GM13977 (cell line): ENCODE measurements at places on chromosomes 13 and 19.

DNA sequence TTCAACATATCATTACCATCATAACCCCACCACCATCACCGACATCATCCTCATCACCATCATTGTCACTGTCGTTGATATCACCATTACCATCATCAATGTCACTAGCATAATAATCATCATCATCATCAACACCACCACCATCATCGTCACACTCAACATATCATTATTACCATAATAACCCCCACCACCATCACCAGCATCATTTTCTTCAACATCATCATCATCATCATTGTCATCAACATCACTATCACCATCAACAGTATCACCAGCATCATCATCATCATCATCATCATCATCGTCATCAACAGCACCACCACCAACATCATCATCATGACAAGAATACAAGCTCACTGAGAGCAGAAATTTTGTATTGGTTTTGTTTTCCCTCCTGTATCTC lies 83.8 kb downstream of the MBD3L1 start:
- DNase-seq, result no peak

- DNase-seq, result no peak
Measured at GRCh38 chr19:36049080-36049698, 4.9 kb downstream of the THAP8 start.

- DNase-seq, result no peak
Measured at GRCh38 chr19:15479391-15480345, at the start of gene PGLYRP2. Gene PGLYRP2, minus strand, starts transcription at chr19:15479501. Its CDS starts 130 bp downstream, at chr19:15479371.

DNA sequence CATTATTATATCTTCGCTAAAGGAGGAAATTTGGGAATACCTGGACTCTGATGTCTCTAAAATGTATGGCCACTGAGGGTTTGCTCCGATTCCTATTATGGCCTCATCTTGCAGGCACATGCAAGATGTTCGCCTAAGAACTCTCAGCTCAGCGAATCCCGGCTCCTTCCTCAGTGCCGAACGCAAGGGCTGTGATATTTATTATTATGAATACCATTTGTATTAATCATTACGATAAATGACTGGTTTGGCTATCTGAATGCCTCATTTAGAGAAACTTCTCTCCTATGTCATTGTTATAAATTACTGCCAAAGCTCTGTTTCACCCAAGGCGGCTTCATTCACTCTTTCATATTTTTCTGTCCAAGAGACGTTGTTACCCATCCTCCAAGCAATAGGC lies 369.7 kb upstream of the TSHZ3 start:
- no peak for DNase-seq

- no peak for DNase-seq
Measured at GRCh38 chr13:28611654-28612131, 47.2 kb upstream of the POMP start.

- no peak for DNase-seq
Measured at GRCh38 chr19:55677572-55678028, 2.6 kb downstream of the EPN1 start.

DNA sequence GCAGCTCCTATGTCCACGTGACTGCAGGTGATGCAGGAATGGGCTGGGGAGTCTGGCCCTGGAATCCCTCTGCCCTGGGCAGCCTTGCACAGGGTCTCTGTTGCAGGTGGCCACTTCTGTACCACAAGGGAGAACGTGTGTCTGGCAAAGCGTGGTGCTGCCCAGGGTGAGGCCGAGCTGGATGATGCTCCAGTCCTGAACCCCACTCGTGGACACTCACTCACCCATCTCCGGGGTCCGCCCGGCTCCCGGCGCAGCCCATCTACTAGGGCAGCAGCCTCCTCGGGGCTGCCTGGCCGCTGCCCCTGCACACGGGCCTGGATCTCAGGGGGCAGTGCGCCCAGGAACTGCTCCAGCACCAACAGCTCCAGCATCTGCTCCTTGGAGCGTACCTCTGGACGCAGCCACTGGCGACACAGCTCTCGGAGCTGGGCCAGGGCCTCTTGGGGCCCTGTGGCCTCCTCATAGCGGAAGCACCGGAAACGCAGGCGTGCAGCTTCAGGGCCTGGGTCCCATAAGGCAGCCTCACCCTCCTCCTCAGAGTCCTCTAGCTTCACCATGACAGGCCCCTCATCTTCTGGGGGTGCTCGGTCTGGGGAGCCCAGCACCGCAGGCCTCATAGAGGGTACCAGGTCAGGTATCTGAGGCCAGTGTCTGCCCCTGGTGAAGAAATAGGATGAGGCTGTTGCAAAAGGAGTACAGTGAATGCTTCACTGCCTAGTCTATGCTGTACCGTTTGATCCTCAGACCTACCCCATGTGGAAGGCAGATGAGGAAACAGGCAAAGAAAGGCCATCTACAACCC lies 2.2 kb downstream of the MZF1 start:
- no peak for DNase-seq

DNA sequence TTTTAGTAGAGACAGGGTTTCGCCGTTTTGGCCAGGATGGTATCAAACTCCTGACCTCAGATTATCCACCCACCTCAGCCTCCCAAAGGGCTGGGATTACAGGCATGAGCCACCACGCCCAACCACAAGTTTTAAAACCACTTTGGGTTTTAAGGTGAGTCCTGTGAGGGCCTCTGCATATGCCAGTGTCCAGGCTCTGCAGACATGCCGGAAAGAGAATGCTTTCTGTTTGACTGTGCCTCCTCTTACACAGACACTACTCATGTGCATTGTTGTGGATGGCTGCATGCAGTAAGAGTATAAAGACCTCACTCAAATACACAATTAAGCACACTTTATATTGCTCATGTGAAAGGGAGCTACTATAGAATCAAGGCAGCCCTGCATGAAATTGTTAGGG lies 20.8 kb upstream of the SLC25A30 start:
- no peak for DNase-seq

GRCh38 chr19:23116802-23117571 lies at the start of gene ZNF730:
Gene ZNF730, plus strand, starts transcription at chr19:23117025. Its CDS starts 149 bp downstream, at chr19:23117174.
- peak; percentile 83 for DNase-seq

DNA sequence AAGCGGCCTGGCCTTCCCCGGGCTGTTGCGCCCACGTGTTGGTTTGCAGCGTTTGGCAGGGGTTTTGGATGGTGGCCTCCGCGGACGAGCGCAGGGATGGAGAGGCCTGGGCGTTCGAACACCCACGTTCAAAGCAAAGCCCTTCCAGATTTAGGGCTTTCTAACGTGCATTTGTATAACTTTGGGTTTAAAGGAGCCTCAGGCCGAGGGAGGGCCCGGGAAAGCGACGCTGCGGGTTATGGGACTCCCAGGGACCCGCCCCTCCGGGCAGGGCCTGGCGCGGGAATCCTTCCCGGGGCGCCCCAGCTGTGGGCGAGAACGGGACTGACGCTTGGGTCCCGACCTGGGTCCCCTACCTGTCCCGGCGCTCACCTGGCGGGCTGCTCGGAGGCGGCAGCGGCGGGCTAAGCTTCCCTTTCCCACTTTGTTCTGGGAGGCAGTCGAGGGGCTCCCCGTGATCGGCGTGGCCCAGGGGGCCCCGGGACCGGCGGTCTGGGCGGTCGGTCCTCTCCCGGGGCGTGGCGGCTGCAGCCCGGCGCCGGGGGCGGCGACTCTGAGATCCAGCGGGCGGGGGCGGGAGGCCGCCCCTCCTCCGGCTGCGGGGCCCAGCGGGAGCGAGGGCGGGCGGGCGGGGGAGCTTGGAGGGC lies at the start of gene FBXO17:
Gene FBXO17 (minus strand): TSS at position 529 of the 647 bp plus-strand sequence. CDS start 25,423 bp downstream, outside the sequence.
- peak; percentile 38 for DNase-seq

- DNase-seq, result no peak
Measured at GRCh38 chr19:13790354-13790753, 4.9 kb upstream of the ZSWIM4 start.

GRCh38 chr13:31424130-31424729 lies 224.5 kb downstream of the B3GLCT start:
- peak; percentile 58 for DNase-seq

- no peak for DNase-seq
Measured at GRCh38 chr13:66137384-66137783, 1092.8 kb downstream of the PCDH9 start.

- no peak for DNase-seq
Measured at GRCh38 chr13:33775339-33776108, 42.4 kb upstream of the RFC3 start.

- DNase-seq, result no peak
Measured at GRCh38 chr13:26678796-26679195, 81.8 kb downstream of the GPR12 start.

DNA sequence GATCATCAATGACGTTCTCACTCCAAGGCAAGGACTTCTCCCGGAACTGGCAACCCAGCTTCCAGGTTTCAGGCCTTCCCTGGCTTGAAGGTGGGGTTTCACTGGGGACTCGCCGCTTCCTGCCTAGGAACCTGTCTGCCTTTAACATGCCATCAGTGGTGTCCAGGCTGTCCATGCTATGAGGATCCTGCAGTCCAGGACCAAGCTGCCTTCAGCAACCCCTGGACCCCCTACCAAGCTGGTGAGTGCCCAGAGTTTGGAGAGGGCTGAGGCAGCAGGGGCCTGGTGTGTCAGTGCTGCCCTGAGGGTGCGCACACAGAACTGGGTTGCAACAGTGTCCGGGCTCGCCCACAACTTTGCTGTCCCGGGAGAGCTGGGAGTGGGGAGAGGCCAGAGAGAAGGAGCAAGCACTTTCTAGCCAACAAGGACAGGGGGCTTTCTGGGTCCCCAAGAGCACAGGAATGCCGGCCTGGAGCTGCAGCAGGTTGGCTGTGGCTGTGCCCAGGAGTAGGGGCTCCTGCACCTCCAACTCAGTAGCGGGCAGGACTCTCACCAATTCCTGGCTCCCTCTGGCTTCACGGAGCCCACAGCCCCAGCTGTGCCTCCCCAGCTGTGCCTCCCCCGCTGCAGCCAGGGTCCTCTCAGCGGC lies 1563.2 kb upstream of the MIR17HG start:
- DNase-seq, result no peak

GRCh38 chr13:44758630-44759383 lies 182.7 kb upstream of the TSC22D1 start:
- DNase-seq, result no peak

DNA sequence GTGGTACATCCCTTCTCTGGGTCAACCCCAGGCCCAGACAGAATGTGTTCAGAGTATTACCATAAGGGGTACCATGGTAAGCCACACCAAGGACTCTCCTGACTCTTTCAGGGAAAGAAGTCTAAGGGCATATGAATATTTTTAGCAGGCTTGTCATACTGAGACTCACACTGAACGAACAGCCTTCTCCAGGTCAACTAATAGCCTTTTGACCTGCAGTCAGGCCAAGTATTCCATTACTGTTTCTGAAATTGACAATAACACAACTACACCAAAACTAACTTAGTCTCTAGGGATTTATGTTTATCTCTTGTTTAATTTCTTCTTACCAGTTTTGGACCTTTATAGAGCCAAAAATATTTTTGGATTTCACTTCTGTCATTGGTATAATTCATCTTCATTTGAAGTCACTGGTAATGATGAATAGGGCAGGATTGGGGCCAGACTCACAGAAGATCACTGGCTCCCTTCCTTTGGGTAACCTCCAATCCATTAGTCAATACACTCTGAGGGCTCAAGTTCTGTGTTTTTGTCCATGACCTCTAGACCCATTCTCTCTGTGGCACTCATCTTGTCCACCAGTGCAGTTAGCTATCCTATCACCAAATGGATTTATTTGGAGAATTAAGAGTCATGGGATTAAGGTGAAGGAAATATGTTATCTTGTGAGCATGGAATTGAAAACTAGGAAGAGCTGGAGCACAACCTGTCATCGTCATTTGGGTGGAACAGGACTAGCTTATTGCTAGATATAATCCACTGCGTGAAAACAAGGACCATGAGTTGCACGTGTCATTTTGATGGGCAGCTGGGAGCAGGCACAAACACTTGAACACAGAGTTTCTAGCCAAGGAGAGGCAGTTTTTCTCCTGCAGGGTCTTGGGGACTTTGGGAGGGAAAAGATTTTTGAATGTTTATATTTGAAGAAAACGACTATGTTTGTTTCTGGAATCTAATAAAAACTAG lies 313.3 kb downstream of the DCLK1 start:
- no peak for DNase-seq

DNA sequence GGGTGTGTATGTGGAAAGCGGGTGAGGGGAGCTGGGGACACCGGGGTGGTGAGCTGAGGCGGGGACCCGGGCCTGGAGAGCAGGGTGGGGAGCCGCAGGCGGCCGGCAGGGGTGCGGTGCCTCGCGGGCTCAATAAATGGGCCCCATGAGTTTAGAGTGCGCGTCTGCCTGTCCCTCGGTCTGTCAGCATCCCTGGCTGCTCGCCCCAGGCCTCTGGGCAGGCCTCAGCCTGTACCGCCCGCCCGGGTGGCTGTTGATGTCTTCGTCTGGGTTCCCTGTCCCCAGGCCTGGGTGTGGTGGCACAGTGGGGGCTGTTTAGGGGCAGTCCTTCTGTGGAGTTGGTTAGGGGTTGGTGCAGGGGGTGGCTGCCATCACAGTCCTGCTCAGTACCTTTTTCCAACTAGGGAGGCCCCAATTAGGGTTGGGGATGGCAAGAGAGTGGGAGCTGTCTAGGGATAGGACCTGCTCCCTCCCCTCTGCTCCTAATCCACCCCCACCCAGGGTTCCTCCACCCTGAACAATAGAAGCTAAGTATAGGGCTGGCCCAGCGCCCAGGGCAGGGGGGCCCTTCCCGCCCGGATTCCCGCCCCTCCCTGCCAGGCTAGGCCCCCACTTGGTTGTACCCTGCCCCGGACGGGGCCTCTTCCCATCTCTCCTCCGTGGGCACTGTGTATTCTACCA lies 12.2 kb downstream of the CIC start:
- peak; percentile 63 for DNase-seq

- DNase-seq, result no peak
Measured at GRCh38 chr13:94308832-94309231, 170.7 kb downstream of the DCT start.

GRCh38 chr19:6376512-6377190 lies 918 bp upstream of the PSPN start:
- DNase-seq, result no peak

GRCh38 chr19:54461210-54461609 lies 2.4 kb downstream of the LENG9 start:
- DNase-seq, result no peak

DNA sequence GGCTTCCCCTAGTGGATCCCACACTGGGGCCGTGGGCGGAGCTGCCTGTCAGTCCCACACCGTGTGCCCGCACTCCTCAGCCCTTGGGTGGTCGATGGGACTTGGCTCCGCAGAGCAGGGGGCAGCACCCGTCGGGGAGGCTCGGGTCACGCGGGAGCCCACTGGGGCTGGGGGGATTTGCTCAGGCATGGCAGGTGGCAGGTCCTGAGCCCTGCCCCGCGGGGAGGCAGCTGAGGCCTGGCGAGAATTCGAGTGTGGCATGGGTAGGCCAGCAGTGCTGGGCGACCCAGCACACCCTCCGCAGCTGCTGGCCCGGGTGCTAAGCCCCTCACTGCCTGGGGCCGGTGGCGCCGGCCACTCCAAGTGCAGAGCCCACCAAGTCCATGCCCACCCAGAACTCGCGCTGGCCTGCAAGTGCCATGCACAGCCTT lies 481.7 kb upstream of the PRR20A start:
- no peak for DNase-seq

GRCh38 chr13:74751739-74752138 lies 617.5 kb upstream of the KLF12 start:
- DNase-seq, result no peak

DNA sequence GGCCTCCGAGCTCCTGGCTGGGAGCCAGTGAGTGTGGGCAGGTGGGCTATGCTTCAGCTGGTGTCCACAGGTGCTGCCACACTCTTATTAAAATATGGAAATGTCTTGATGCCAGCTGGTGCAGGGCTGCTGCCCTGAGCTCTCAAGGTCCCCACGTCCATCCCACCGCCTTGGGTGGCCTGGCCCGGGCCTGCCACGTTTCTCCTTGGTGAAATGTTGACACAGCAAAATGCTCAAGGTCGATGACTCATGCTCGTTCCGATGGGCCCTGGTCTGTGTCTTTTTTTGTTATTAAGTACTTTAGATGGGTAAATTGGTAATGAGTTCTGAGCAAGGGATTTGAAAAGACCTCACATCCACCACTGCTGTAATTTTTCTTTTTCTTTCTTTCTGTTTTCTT lies 524.7 kb downstream of the MYO16 start:
- no peak for DNase-seq

GRCh38 chr19:18551631-18552030 lies 6.0 kb upstream of the KXD1 start:
- no peak for DNase-seq
